Amniotic epithelial cell (primary cell): ENCODE measurements at places on chromosomes 3 and 15.

- DNase-seq, result no peak
Measured at GRCh38 chr15:42018306-42019224, 2.3 kb downstream of the PLA2G4E start.

DNA sequence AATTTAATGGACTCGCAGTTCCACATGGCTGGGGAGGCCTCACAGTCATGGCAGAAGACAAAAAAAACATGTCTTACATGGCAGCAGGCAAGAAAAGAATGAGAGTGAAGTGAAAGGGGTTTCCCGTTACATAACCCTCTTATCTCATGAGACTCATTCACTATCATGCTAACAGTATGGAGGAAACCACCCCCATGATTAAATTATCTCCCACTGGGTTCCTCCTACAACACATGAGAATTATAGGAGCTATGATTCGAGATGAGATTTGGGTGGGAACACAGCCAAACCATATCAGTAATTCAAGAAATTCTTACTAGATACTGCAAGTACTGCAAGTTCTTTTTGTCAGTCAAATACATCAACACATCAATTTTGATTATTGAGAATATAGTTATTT lies 311.4 kb upstream of the SLITRK3 start:
- peak; percentile 53 for DNase-seq

DNA sequence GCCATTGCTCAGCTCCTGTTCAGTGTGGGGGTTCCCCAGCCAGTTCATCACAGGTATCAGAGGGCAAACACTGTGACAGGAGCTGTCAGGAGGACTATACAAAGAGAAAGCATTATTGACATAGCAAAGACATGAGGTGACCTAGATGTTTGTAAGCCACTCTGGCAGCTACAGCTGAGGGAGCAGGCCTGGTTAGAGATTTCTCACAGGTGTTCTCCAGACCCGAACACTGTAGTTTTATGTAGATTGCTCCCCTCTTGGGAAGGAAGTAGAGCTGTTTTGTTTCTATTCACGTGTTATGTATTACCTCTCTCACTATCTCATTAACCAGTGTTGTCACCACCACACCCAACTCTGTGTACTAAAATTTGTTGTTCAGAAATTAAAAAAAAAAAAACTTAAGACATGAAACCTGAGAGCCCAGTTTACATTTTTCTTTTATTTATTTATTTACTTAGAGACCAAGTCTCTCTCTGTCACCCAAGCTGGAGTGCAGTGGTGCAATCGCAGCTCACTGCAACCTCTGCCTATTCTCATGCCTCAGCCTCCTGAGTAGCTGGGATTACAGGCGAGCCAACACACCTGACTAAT lies 123.7 kb downstream of the RBPMS2 start:
- no peak for DNase-seq

- DNase-seq, result peak; percentile 89
Measured at GRCh38 chr3:130576375-130577266, 59.6 kb downstream of the COL6A6 start.

GRCh38 chr3:61944726-61945125 lies 383.4 kb downstream of the PTPRG start:
- no peak for DNase-seq

GRCh38 chr3:54563501-54564200 lies 364.2 kb downstream of the LRTM1 start:
- DNase-seq, result no peak

DNA sequence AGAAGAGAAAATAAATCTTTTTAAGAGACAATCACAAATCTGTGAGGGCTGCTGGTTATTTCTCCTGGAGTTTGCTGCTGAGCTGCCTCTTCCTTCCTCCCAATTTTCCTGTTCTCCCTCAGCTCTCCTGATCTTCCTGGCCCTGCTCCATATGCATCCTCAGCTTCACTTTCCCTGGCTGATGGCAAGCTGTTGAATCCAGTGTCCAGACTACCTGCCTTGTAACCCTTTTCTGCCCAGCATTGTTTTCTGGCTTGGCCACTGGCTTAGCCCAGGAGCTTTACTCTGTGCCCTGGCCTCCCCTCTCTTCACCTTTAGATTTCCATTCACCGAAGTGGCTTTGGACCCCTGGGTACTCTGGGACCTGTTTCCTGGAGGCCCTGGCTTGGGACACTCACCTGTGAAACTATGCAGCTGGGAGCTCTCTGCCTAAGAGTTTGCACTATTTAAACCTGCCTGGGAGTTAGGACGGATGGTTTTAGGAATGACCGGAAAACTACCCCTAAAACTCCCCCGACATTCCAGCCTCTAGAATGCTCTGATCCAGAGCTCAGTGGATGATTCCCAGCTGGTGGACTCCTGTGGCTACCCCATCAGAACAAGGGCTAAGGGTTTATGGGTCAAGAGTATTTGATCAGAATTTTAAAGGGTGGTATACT lies 90.0 kb downstream of the RBPMS2 start:
- no peak for DNase-seq

DNA sequence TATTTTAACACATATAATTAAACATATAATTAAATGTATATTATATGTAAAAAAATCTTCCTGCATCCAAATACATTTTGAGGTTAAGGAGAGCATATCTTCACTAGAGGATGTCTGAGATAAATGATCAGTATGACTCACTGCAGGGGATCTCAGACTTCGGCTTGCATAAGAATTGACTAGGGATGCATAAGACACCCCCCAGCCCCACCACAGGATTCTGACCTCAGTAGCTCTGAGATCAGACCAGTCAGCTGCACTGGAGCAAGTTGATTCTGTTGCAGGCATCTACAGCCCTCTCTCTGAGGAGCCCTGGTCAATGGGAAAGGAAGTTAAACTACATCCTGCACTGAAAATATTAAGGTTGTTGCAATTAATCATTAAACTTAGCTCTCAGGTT lies 29.0 kb upstream of the TBC1D21 start:
- DNase-seq, result peak; percentile 85

DNA sequence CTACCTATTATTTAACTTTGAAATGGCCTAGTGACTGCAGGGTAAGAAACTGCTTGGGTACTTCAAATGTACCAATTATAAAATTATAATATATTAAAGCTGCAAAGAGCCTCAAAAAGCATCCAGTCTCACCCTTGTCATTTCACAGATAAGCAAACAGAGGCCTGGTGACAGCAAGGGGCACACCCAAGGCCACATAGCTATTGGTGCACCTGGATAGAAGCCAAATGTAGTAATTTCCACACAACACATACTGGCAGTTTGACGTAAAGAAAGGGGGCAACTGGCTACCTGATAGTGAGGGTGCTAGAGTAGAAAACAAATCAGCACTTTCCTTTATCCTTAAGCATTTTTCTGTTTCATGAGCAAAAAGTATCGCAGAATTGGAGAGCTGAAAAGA lies 51.1 kb downstream of the IFT57 start:
- DNase-seq, result no peak

DNA sequence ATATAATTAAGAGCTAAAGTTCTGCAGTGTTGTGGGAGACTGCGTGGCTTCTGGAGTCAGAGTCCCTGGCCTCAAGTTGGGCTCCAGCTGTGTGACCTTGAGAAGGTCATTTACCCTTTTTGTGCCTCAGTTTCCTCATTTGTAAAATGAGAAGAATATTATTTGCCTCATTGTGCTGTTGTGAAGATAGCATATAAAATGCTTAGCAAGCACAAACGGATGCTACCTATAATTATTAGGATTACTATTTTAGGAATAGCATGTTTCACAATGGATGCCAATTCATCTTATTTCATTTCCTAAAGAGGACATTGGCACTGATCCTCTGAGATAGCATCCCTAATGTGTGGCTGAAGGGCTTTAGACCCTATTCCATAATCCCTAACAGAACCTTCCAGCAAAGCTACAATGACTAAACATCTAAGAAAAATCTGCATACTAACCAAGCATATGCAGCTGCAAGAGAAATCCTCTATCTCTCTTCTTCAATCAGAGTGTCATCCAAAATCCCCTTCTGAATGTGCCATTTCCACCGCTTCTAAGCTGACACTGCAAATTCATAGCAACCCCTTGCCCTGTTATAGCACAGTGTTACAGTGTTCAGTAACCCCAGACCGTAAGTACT lies 148.3 kb downstream of the RBMS3 start:
- no peak for DNase-seq

- DNase-seq, result no peak
Measured at GRCh38 chr3:123584284-123584987, 417 bp downstream of the HACD2 start.

- no peak for DNase-seq
Measured at GRCh38 chr3:21747376-21747775, 3.6 kb downstream of the ZNF385D start.

DNA sequence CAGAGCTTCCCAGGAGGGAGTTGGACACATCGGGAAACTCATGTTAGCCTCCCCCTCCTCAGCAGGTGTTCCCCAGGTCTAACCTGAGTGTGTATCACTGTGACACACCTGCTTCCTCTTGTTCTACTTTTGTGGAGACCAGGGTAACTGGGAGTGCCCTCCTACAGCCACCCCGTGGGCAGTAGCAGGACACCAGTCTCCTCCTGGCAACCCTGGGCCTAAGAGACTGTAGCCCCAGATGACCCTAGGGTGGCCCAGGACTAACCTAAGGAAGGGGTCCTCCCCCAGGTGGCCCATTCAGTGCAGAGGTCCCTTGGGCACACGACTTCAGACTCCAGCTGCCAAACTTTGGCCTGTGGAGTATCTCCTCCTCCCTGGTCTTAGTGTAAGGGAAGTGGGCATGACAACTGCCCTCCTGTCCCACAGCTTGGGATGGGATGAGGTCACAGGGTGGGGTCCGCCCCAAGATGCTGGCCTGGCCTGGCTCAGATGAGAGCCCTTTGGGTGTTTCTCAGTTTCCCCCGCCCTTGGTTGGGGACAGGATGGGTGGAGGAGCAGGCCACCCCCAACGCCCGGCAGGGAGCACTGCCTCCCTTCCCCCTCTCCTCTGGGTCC lies 4.8 kb downstream of the CSK start:
- no peak for DNase-seq
